T1000 (cell line): ENCODE measurements at places on chromosomes 12 and 14.

DNA sequence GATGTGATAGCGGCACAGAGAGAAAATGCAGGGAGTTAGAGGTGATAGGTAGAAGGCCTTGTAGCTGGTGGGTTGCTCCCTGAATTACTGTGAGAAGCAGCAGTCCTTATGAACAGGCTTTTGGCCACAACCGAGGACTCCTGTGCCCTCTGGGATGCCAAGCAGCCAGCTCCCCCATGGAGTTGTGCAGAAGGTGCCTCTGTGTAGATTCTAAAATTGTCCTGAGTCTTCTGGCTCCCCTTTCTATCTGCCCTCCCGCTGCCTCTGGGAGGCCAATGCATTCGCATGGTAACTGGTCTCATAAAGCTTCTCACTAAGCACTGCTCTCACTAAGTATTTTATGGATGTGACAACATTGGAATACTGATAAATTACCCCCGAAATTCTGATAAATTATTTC, 16.1 kb upstream of the SUSD6 start:
- no peak for DNase-seq

GRCh38 chr12:124722878-124723277, 140.8 kb downstream of the SCARB1 start:
- DNase-seq: no peak

DNA sequence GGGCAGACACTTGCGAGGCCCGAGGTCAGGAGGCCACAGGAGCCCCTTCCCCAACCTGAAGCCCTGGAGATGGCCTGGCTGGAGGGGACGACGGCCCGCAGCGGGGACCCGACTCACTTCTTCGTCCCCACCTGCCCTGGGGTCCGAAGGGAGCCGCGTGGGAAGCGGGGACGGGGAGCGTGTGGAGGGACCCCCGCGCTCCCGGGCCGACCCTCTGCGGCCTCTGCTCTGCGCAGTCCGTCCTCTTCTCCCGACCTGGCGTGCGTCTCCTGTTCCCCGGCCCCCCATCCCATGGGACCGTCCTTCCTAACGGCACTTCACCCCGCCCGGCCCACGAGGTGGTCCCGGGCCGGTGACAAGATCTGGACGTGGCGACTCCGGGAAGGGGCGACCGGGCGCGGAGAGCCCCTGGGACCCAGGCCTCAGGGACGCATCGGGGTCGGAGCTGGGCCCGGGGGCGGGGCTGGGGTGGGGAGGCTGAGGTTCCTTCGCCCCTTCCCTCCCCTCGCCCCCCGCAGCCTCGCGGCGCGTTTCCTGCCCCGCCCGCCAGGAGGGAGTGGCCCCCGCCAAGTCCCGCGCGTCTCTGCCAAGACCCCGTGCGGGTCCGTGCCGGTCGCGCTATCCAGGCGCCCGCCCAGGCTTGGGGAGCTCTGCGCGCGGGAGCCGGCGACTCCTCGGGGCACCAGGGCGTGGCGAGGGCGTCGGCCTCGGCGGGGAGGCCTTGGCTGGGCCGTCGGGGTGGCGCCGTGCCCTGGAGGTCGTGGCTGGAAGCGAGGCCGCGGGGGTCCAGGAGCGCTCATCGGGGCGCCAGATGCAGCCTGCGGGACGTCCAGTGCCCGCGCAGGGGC, 97.1 kb downstream of the TNFAIP2 start:
- DNase-seq: no peak

DNA sequence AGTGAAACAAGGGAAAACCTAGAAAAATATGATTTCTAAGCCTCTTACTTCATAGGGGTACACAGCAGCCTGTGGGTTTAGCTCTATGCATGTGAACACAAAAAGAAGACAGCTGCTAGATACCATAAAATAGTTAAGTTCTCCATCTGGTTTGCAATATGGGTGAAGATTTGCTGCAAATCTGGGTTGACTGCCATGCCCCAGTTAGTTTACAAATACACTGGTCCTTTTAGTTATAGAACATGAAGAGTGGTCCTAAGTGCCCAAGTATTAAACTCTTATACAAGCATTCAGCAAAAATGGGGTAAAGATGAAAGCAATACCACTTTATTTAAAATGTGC, 176.1 kb downstream of the AEBP2 start:
- DNase-seq: no peak

- no peak for DNase-seq
These were observed 625 bp downstream of the ANGEL1 start for GRCh38 chr14:76812093-76812421.

- DNase-seq: no peak
These were observed 123.6 kb upstream of the NAP1L1 start for GRCh38 chr12:76208129-76208528.

DNA sequence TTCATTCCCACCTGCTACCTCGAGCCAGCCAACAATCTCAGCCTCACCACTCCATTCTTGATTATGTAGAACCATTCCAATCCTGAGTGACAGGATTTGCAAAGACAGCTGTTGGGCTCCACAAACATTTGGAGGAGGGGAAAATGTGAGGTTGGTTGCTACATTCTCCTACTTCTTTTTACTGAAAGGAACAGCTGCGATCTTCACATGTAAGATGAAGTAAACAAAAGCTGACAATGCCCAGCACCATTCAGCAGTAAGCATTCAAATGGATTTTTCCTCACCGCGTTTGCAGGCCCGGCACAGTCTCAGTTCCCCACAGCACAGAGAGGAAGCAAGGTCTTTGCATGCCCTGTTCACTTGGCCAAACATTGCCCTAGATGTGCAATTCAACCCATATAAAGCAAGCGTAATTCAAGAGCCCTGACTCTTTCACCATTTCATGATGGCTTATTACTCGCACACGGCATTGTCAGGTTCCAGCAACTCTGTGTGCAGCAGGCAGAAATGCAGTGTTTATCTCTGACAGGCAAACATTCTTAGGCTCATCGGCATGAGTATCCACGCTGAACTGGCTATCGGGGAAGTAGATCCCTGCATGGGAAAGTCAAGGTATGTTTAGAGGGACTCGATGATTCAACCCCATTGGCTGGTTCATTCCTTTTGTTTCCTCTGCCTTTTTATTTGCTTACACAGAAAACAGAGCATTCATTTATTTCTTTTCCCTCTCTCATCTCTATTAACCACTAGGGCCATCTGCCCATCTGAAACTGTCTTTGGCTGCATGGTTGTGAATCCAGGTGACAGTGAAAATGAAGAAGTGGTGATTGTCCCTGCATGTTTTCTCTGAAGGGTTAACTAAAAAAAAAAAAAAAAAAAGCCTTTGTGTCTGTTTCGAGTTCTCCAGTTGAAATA, 236.1 kb upstream of the PLEKHG7 start:
- DNase-seq: no peak
